ENCODE measurements at places on chromosomes 5 and 9. TPM values are rescaled to one million over a fixed set of nuclear protein-coding genes. Genes with fewer than 3 reads are reported as not detected.

Gene RNF208
- 2.3 TPM for total RNA-seq

GRCh38 chr5:150329038-150329437 lies 26.3 kb upstream of the ARSI start:
- H3K4me3 ChIP-seq: no peak overlapping the region
- no peaks in the 10 kb centered on the region for H3K4me1 ChIP-seq
- H3K27ac ChIP-seq: no peak overlapping the region
- H3K27me3 ChIP-seq: no peaks in the 10 kb centered on the region
- H3K36me3 ChIP-seq: no peaks in the 10 kb centered on the region

Gene CKS2
- total RNA-seq: 24.1 TPM

DNA sequence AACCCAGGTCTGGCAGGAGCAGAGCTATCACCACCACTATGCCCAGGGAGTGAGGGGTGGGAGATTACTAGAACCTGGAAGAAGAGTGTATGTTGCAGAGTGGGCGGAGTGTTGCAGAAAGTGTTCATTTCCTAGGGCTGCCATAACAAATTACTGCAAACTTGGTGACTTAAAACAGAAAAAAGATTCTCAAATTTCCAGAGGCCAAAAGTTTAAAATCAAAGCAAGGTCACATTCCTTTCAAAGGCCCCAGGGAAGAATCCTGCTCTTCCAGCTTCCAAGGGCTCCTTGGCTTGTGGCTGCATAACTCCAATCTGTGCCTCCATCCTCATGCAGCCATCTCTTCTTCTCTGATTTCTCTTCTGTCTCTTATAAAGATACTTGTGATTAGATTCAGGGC lies 30.6 kb upstream of the SPINK4 start:
- no peak overlapping the region for H3K27ac ChIP-seq
- H3K4me3 ChIP-seq: no peak overlapping the region
- H3K4me1 ChIP-seq: no peaks in the 10 kb centered on the region
- DNase-seq: no peak
- no peaks in the 10 kb centered on the region for H3K36me3 ChIP-seq

Gene FCHO2
- total RNA-seq: 95.9 TPM

DNA sequence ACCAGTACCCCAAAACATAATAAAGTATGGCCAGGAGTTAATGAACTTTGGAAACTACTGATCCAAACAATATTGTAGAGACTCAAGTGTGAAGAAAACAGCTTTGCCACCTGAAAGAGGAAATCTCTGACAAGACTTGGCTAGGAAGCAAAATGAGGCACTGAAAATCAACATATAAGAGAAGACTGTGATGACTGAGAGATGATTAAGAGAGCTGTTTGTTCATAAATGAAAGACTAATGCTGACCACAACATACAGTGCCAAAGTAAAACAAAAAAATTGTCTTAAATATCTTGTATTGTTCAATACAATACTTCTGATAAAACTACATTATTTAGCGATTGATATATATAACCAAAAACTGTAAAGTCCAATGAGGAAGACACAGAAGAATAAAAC lies 7.2 kb downstream of the RC3H2 start:
- peaks cover 8% of the 10 kb centered on the region for H3K36me3 ChIP-seq
- no peak for DNase-seq
- no peak overlapping the region for H3K4me3 ChIP-seq
- no peak overlapping the region for H3K27ac ChIP-seq
- no peaks in the 10 kb centered on the region for H3K27me3 ChIP-seq

DNA sequence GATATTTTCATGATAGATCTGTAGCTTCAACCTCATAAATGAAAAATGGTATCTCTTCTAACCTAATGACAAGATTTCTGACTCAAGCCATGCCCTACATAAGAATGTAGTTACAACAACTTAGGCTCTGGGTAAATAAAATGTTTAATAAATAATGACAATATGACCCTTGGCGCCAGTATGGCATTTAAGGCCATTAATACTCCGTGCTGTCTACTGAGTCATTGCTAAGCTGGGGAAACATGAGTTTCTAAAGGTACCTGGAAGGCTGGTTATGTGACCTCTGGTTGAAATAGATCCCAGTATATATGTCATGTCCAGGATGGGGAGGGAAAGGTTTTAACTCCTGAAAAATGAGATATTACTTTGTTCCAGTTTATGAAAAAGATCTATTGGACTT lies 58.0 kb upstream of the CEMIP2 start:
- no peak overlapping the region for H3K27ac ChIP-seq
- DNase-seq: no peak
- no peaks in the 10 kb centered on the region for H3K36me3 ChIP-seq
- no peak overlapping the region for H3K4me3 ChIP-seq

Gene SLC36A2
- total RNA-seq: not detected

Gene CTXN3
- not detected for total RNA-seq

GRCh38 chr5:78983601-78984438 lies 1.3 kb downstream of the ARSB start:
- no peaks in the 10 kb centered on the region for H3K27me3 ChIP-seq
- H3K27ac ChIP-seq: peak overlapping the region; percentile 98
- peak overlapping the region; percentile 79 for H3K4me3 ChIP-seq
- no peak for DNase-seq
- peaks cover 23% of the 10 kb centered on the region for H3K4me1 ChIP-seq
- no peaks in the 10 kb centered on the region for H3K36me3 ChIP-seq

Gene PCDHA3
- 1.0 TPM for total RNA-seq

Gene GARIN3
- not detected for total RNA-seq

DNA sequence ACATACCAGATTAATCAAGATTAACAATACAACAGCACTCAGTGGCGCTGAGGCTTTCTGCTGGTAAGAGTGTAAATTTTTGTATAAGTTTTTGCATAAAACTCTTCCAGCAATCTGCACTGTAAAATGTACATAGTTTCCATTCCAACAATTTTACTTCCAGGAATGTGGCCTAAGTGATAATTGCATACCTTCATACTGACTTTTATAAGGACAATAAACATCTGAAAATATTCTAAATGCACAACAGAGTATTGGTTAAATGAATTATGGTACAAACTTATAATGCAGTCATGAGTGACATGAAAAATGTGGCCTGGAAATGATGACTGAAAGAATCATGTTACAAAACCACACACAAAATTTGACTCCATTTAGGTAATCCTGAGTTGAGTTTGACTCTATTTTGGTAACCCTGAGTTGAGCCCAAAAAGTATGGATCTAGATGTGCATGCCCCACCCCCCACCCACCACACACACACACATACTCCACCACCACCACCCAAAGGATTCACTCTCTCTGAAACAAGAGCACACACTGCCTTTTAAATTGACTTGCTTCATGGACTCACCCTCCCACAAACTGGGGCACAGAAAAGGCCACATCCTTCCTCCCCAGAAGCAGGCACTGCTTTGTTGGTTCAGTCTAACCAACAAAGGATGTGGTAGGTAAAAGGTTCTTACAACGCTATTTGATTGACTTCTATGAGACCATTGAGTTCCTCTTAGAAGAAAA lies 137.6 kb downstream of the SUSD1 start:
- no peaks in the 10 kb centered on the region for H3K36me3 ChIP-seq
- H3K27me3 ChIP-seq: no peaks in the 10 kb centered on the region
- no peak for DNase-seq
- no peak overlapping the region for H3K4me3 ChIP-seq
- H3K27ac ChIP-seq: no peak overlapping the region
- no peaks in the 10 kb centered on the region for H3K4me1 ChIP-seq

DNA sequence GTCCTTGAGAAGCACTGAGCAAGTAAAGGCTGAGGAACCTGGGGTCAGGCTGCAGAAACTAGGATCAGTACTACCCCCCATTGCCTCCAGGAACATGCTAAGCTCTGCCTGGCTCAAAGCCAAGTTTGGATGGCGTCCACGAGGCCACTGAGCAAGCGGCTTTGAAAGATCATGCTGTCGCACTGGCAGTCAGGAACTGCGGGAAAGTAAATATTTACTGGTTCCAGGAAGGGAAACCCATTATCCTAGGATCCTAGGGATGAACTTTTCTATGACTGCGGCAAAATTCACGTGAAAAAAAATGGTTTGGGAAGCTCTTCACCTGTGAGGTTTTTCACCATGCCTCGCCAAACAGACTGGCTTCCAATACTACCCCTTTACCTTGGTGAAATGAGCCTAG lies 75.3 kb upstream of the PJA2 start:
- peak; percentile 71 for DNase-seq
- H3K27ac ChIP-seq: no peak overlapping the region
- no peaks in the 10 kb centered on the region for H3K27me3 ChIP-seq
- no peak overlapping the region for H3K4me3 ChIP-seq

Gene SPRY4
- 81.2 TPM for total RNA-seq

Gene FABP6
- 4.4 TPM for total RNA-seq

Gene PCDHGA2
- 4.3 TPM for total RNA-seq

Gene HMCN2
- 7.3 TPM for total RNA-seq

- DNase-seq: no peak
- peak overlapping the region; percentile 30 for H3K4me3 ChIP-seq
- H3K27me3 ChIP-seq: no peaks in the 10 kb centered on the region
- no peaks in the 10 kb centered on the region for H3K36me3 ChIP-seq
These were observed 16.5 kb downstream of the RICTOR start for GRCh38 chr5:39057734-39058133.

DNA sequence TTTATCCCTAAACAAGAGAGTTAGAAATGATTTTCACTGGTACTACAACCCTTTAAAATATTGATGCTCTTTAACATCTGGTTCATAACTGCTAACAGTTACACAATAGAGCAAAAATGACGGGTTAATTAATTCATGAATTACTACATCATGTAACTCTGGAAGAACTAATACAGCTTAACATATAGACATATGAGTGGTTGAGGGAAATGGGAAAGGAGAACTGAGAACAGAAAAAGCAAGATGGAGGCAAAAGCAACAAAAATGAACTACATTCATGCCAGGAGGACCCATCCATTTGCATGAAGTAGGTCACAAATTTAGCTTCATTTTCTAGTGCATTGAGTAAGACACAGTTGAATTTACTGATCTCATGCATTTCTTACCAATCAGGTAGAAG lies 61.8 kb downstream of the C9 start:
- H3K4me3 ChIP-seq: no peak overlapping the region
- no peak overlapping the region for H3K27ac ChIP-seq
- H3K27me3 ChIP-seq: no peaks in the 10 kb centered on the region
- no peak for DNase-seq
- H3K4me1 ChIP-seq: no peaks in the 10 kb centered on the region
- H3K36me3 ChIP-seq: no peaks in the 10 kb centered on the region

Gene FOXI1
- not detected for total RNA-seq

Gene INVS
- 37.8 TPM for total RNA-seq

- H3K4me3 ChIP-seq: no peak overlapping the region
- no peaks in the 10 kb centered on the region for H3K27me3 ChIP-seq
- H3K27ac ChIP-seq: no peak overlapping the region
- H3K4me1 ChIP-seq: no peaks in the 10 kb centered on the region
These were observed 80.0 kb upstream of the C9orf72 start for GRCh38 chr9:27653246-27653645.

GRCh38 chr5:111132731-111133435 lies 40.7 kb downstream of the WDR36 start:
- no peak overlapping the region for H3K27ac ChIP-seq
- H3K4me3 ChIP-seq: no peak overlapping the region
- H3K27me3 ChIP-seq: no peaks in the 10 kb centered on the region
- DNase-seq: no peak

GRCh38 chr5:98999631-99000030 lies 70.8 kb upstream of the CHD1 start:
- DNase-seq: no peak
- no peaks in the 10 kb centered on the region for H3K4me1 ChIP-seq
- H3K27ac ChIP-seq: no peak overlapping the region
- no peak overlapping the region for H3K4me3 ChIP-seq
- H3K36me3 ChIP-seq: no peaks in the 10 kb centered on the region

GRCh38 chr5:87393331-87393730 lies 19.4 kb downstream of the CCNH start:
- H3K4me1 ChIP-seq: no peaks in the 10 kb centered on the region
- H3K27me3 ChIP-seq: no peaks in the 10 kb centered on the region
- DNase-seq: no peak

Gene RETREG1
- 48.5 TPM for total RNA-seq

DNA sequence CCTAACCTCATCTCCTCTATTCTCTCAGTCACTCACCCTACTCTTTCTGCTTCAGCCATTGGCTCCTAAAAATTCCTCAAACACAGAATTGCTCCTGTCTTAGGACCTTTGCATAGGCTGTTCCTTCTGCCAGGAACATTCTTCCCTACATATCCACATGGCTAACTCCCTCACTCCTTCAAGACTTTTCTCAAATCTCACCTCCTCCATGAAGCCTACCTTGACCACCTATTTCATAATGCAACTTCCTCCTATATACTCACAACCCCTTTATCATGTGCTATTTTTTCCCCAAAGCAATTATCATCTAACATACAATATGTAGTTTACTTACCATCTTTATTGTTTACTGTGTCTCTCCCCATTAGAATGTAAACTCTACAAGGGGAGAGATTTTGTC lies 45.8 kb downstream of the ARL15 start:
- H3K27me3 ChIP-seq: no peaks in the 10 kb centered on the region
- no peaks in the 10 kb centered on the region for H3K4me1 ChIP-seq
- no peak overlapping the region for H3K4me3 ChIP-seq
- H3K36me3 ChIP-seq: no peaks in the 10 kb centered on the region
